Lung (tissue), 17 donors: ENCODE measurements at places on chromosomes 7 and 10. TPM values are rescaled to one million over a fixed set of nuclear protein-coding genes. Genes with fewer than 3 reads are reported as not detected.

Gene ELFN1
- polyA plus RNA-seq: 1.4 TPM

GRCh38 chr7:78530351-78530750, 731.8 kb downstream of the PHTF2 start:
- DNase-seq: no peak

DNA sequence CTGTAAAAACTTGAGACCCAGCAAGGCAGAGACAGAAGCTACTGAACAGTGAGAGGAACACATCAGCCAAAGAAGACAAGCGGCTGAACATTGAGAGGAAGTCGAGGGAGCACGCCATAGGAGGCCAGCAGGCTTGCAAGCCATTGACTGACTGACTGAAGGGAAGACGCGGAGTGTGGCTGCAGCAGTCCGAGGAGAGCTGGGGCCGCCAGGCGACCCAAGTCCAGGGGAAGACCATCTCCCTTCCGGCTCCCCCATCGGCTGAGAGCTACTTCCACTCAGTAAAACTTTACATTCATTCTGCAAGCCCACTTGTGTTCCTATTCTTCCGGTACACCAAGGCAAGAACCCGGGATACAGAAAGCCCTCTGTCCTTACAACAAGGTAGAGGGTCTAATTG, 167.3 kb upstream of the MBL2 start:
- no peak for DNase-seq

- no peak for DNase-seq
These were observed 65.9 kb downstream of the ABCB5 start for GRCh38 chr7:20681258-20681882.

- peak; percentile 63 for DNase-seq
These were observed 169.4 kb downstream of the ARHGAP12 start for GRCh38 chr10:31759124-31759798.

Gene BMPER
- polyA plus RNA-seq: 3.7 TPM

GRCh38 chr10:60934215-60935175, 9.5 kb downstream of the RHOBTB1 start:
- DNase-seq: no peak

Gene C7orf33
- not detected for polyA plus RNA-seq

- DNase-seq: peak; percentile 62
These were observed 47.7 kb upstream of the TRIM8 start for GRCh38 chr10:102596506-102596971.
